ENCODE measurements at places on chromosomes 3 and 15. TPM values are rescaled to one million over a fixed set of nuclear protein-coding genes. Genes with fewer than 3 reads are reported as not detected.

The TMOD2 gene
- total RNA-seq: 9.3 TPM

The DET1 gene
- 8.1 TPM for total RNA-seq

The NAALADL2 gene
- 19.7 TPM for total RNA-seq

The KIF7 gene
- total RNA-seq: 19.7 TPM

Data from smooth muscle cell of trachea (primary cell).